Activated CD8-positive, alpha-beta memory T cell treated with anti-CD3 and anti-CD28 coated beads, Interleukin-2, amount 10 ng/mL, durations not matched to agents 7 days and 5 days (primary cell): ENCODE measurements at places on chromosomes 7 and 10.

GRCh38 chr7:136033413-136034031, 56.4 kb upstream of the MTPN start:
- no peak for DNase-seq

DNA sequence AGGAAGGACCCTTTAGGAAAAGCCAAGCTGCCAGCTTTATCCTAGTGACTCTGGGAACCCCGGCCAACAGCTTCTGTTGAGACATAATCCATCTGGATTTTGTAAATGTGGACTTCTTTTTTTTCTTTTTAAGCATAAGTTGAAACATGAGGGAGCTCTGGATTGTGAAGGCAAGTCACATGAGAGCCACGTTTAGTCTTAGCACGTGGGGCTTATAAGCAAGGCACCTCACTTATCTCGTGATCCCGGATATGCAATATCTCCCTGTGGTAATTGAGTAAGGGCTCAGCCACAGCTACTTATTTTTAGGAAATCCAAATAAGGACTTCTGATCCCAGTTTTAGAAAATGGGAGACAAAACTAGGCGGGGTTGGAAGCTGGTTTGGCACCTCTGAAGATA, 111.2 kb upstream of the PTN start:
- no peak for DNase-seq

DNA sequence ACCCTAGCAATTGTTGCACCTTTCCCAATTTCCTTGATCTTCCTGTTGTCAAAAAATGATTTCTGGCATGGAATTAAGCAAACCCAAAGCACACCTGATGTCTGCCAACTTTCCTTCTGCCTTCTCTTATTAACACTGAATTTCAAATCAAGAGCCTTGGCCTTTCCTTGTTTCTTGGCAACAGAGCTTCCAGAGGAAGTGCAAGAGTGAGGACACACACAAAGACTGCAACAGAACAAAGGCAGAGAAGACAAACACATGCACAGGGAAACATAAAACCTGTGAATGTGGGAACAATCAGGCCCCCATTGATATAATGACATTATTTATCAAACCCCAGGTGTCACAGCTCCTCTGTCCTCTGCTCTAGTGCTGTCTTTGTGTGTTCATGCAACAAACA, 73.0 kb upstream of the IL6 start:
- no peak for DNase-seq

GRCh38 chr7:36820527-36821170, 96.4 kb upstream of the AOAH start:
- no peak for DNase-seq

DNA sequence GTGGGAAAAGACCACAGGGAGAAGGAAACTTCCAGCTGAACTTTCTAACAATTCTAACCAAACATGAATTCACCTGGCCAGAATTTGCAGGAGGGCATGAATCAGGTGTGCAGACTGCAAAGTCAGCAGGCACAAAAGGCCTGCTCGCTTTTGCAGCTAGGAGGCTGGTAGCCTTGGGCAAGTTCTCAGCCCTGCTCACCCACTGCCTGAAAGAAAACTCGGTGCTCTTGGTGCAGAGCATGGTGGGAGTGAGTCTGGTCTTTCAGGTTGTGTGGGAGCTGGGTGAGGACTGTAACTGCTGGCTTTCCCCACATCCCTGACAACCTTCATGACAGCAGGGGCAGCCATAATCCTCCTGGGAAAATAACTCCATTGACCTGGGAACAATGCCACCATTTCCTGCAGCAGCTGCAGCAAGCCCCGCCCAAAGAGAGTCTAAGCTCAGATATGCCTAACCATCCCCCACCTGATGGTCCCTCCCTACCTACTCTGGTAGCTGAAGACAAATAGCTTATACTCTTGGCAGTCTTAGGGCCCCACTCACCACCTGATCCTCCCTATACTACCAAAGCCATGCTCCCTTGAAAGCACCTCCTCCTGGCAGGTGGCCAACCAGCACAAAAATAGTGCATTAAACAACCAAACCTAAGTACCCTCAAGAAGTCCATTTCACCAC, 31.6 kb downstream of the ZNF117 start:
- DNase-seq = no peak

DNA sequence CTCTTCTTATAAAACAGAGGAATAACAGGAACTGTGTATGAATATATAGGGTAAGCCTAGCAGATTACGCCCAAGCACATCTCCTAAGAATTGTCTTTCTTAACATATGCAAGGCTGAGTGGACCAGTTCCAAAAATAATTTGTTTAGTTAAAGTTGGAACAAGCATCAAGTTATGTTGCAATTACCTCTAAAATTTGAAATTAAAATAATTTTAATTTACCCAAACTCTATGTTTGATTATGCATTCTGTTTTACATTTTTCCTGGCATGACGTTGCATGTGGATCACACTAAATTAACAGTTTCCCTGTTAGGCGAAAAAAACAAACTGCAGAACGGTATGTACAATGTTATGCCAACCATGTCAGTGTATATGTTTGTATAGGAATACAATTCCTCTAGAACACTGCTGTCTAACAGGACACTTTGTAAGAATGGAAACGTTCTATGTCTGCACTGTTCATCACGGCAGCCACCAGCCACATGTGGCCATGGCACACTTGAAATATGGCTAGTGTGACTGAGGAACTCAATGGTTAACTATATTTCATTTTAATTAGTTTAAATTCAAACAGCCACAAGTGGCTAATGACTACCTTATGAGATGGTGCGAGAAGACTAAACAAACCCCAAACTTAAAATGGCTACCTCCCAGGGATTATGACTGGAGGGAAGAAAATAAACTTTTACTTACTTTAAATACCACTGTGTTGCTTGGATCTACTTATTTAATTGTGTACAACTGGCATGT, 281.1 kb upstream of the KLF14 start:
- peak; percentile 25 for DNase-seq

GRCh38 chr7:3510101-3511020, 209.3 kb downstream of the SDK1 start:
- no peak for DNase-seq

DNA sequence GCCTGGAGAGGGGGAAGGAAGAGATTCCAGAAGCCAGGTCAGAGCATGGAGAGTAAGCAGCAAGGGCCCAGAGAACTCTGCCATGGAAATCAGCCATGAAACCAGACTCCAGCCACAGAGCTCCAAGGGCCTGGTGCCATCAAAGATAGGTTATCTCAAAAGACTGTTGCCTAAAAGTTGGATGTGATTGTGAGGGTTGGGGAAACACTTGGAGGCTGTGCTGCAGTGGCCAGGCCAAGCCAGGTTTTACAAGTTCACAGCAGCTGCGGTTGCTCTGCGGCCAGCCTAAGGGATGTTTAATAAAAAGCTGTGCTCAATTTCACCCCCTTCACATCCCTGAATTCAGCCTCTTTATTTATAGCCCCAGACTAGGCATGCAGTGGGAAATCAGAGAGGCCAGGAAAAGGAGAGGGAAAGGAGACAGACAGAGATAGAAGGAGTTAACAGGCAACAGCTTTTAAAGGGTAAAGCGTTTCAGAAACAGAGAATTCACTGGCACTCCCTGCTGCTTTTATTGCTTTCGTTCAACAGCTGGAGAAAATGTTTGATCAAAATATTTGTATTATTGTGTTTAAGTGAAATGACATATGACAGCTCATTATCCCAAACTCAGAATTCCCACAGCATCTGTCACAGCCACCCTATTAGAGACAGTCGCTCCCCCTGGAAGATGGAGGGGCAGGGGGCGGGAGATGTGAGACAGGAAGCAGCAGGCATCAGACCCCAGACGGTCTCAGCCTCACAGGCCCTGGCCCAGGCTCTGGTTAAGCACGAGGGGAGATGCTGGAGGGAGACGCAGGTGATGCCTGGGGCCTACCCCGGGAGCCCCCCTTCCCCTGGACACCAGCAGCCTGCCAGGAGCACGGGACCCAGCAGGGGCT, 140.1 kb downstream of the GLI3 start:
- no peak for DNase-seq

DNA sequence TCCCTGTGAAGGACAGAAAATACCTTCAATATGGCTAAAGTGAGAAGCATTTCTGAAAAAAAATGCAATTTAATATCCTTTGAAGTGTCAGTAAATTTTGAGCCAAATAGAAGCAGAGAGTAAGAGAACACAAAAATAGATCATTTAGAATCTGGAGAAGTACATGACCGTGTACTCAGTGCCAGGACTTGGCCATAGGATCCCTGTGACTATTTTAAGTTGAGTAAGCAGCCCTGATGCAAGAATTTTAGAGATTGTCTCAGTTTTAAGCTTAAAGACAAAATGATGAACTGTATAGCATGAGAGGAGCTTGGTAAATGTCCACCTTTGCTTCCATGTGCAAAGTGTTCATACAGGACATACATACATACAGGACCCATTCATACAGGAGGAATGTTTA, 2.5 kb downstream of the PTER start:
- no peak for DNase-seq

- no peak for DNase-seq
Measured at GRCh38 chr7:74187915-74188675, 13.9 kb downstream of the EIF4H start.

- DNase-seq = no peak
Measured at GRCh38 chr10:60351191-60351853, 38.4 kb downstream of the ANK3 start.

DNA sequence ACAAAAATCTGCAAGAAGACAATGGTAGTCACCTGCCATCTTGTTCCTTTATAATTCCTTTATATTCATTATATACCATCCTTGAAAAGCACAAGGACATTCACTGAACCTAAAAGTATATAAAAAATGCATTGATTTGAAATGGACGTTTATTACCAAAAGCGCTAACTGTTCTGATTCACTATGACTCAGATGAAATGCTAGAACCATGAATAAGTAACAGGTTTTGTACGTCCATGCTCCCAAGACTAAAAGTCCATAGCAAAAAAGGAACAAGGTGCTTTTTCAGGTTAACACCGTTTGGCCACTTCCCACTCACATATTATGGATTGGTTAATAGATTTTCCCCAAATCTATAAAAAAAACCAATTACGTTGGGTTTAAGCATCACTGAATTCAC, 109.4 kb downstream of the PPP1R17 start:
- no peak for DNase-seq

- no peak for DNase-seq
Measured at GRCh38 chr7:94943134-94943533, 35.7 kb downstream of the PPP1R9A start.

DNA sequence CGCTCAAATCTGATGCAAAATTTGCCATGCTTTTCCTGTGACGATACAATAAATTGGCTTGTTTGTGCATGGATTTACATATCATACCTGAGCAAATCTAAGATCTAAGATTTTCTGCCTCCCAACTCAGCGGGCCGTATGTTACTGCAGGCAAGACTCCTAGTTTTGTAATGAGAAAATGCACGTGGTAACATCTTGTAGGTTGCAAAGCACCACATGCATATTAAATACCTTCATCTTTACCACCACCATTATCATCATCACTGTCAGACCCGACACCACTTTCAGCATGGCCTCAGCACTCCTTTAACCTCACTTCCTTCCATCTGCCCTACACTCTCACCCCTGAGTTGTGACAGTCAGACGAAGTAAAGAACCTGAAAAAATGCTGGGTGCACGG, 202.2 kb downstream of the FRMD4A start:
- no peak for DNase-seq

- no peak for DNase-seq
Measured at GRCh38 chr7:46468753-46469356, 547.8 kb upstream of the IGFBP3 start.

DNA sequence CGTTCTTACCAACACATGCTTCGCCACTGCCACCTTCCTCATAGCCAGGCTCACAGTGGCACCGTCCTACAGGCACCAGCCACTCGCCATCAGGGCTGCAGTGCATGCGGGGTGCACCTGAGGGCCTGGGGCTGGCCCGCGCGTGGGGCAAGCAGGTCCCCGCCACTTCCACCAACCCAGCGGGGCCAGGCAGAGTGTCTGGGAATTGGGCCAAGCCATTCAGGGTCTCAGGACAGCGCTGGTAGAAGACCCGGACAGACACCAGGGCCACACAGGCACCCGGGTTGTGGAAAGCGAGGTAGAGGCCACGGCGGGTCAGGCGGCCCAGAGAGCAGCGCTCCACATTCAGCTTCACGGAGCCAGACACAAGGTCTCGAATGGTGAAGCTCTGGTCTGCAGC, 9.0 kb downstream of the EPHA1 start:
- no peak for DNase-seq

GRCh38 chr10:128530301-128530700, 404.1 kb upstream of the MKI67 start:
- DNase-seq = no peak

GRCh38 chr7:43666938-43667337, 62.4 kb downstream of the COA1 start:
- no peak for DNase-seq

DNA sequence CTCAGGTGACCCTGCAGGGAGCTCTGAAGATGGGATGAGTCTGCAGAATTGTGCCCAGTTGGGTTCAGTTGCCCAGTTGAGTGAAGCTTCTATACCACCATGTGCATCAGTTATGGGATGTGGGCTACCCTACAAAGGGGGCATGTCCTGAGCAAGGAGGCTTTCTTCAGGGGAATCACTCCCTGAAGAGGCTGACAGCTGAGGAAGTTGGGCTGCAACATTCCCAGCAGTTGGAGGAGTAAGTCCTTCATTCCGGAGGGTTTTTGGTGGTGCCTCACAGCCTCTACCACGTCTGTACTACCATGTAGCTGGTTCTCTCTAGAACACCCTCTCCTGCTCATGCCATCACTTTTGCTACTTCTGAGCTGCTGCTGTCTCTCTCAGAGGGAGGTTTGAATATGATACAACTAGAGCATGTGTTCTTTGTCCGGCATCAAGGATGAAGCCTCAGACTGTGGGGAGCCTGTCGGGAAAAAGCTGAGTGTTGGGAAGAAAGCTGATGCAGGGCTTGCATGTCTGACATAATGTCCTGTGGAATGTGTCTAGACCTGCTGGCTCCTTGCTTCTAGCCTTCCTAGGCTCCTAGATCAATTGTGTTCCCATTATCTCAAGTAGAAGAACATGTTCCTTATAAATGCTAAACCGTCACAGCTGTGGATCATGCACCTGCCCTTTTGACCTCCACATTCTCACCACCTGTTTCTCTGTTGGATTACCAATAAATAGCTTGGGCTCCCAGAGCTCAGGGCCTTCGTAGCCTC, 355.8 kb downstream of the CCSER2 start:
- no peak for DNase-seq

DNA sequence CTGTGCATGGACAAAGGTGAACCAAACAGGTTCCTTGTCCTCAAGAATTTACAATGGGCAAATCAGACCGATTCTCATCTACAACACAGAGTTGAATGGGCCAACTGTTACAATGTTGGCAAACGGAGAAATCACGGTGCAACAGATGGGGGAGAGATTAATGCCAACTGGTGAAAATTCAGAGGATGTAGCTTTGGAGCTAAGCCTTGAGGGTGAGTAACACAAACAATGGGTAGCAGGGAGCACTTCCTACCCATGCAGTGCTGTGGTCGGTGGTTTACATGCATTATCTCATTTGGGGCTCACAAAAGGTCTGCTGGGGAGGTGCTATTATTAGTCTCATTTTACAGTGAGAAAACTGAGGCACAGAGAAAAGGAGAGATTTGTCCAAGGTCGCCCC, 902 bp upstream of the NFE2L3 start:
- DNase-seq = peak; percentile 79

- DNase-seq = no peak
Measured at GRCh38 chr10:124694481-124695220, 49.5 kb downstream of the FAM53B start.

GRCh38 chr7:43039346-43039745, 73.1 kb upstream of the HECW1 start:
- DNase-seq = no peak

GRCh38 chr10:7824251-7824650, 5.9 kb downstream of the TAF3 start:
- no peak for DNase-seq

GRCh38 chr10:51918884-51919325, 219.5 kb upstream of the CSTF2T start:
- no peak for DNase-seq
